ENCODE measurements at places on chromosomes 3 and 15. TPM values are rescaled to one million over a fixed set of nuclear protein-coding genes. Genes with fewer than 3 reads are reported as not detected.

- no peak for DNase-seq
Measured at GRCh38 chr15:23736033-23736673, 49.0 kb upstream of the NDN start.

Gene CCR3
- polyA plus RNA-seq: not detected

DNA sequence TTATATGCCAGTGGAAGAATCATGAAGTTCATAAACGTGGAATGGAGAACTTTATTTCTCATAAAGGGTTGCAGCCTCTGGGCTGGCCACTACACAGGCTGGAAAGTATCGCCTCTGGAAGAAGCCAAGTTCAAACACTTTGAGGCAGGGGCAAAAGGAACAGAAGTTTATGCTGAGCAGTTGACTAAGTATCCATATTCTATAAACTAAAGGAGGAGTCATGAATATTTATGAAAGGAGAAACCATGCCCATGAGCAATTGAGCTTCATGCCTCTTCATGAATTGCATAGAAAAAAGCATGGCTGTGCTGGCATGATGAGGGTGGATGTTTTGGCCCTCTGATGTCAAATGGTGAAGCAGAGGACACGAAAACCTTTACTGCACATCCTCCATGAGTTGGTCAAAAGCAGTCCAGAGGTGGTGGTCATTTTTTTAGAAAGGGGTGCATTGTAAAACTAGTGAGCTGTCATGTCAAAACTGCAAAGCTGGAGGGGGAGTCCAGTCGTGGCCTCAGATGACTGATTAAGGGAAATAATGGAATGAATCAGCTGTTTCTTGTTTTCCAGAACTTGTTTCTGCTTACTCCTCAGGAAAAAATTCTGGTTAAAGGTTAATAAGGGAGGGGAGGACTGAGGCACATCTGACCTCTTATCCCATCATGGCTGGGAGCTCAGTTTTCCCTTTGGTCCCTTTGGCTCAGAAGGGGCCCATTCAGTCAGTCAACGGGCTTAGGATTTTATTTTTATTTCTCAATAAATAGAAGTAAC is 276.7 kb downstream of the CHL1 start:
- DNase-seq: no peak

DNA sequence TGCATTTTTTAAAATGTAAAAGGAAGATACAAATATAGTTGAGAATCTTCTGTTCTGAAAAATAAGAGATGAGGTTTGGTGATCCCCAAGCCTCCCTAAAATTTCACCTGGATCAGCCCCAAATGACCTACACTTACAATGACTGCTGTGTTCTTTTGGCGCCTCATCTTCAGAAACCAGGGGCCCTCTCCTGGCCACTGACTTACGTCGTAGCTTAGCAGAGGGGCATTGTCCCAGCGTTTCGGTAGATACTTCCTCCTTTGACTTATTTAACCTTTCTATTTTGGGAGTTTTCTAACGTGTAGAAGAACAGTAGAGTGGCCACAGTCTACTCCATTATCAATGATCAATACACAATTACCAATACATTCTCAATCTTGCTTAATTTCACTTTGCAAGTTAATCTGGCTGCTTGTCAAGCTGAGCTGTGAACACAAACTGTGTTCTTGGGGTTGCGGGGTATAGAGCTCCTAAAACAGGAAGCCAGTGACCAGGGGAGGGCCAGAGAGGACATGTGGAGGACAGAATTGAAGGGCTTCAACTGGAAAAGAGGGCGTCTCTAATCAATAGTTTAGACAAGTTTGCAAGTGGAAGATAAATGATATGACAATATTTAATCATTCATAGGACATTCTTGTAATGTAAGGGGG is 419.5 kb downstream of the LPP start:
- DNase-seq: no peak

DNA sequence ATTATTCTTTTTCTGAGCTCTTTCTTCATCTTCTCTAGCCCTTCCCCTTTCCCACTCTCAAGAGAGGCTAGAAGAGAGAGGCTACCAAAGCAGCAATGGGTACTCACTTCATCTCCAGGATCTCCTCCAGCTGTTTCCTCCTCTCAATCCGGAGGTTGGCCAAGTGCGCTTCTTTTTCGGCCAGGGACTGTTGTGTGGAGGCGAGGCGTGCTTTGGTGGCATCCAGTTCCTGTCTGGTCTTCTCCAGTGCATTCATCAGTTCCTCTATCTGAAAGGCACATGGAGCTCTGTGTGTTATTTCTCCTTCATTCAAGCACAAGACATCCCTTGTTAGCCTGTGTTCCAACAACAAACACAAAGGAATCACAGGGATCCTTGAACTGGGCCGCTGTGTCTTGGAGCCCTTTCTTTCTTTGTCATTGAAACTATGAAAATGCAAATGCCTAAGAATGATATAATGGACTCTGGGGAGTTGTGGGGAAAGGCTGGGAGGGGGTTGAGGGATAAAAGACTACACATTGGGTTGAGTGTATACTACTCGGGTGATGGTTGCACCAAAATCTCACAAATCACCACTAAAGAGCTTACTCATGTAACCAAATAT is 401.3 kb upstream of the WNT5A start:
- DNase-seq: no peak

Gene GOLGA6L9
- polyA plus RNA-seq: 2.7 TPM

DNA sequence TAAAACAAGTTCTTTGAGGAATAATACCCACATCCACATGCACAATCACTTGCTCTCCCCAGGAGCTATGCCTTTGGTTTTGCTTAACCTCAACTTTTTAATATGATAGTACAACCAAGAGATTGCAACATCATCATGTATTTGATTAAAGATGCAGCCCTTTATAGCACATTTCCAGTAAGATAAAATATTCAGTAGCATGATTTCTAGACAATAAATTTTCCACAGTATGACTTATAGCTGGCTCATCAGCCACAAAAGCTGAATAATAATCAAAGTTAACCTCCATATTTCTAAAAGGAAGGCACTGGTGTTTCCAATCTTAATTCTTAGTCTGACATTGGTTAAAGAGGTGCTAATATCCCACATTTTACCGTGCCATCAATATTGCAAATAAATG is 622.5 kb downstream of the TBL1XR1 start:
- no peak for DNase-seq

DNA sequence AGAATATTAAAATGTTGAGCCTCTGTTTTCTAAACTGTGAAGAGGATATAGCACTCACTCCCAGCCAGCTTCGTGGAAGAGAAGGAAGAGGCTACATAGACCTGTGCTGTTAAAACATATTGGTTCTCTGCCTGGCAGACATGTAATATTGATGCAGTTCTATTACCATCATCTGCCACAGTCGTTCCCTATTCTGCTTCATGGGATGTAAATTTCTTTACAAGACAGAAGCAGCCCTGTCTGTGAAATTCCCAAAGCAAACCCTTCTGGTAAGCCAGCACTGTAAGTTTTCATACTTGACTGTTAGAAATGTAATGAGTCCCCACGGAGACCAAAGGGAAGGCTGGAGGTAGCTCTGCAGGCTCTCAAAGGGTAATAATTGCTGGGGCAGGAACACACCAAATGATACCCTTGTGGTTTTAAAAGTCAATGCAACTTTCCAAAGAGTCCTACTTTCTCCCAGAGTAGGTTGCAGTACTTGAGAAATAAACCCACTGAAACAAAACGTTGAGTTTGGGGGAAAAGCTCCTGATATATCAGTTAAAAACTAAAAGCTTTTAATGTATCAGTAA is 129.9 kb upstream of the HES1 start:
- DNase-seq: no peak

- no peak for DNase-seq
Measured at GRCh38 chr15:89195836-89196235, 25.5 kb downstream of the RLBP1 start.

Gene PRICKLE2
- 11.0 TPM for polyA plus RNA-seq

DNA sequence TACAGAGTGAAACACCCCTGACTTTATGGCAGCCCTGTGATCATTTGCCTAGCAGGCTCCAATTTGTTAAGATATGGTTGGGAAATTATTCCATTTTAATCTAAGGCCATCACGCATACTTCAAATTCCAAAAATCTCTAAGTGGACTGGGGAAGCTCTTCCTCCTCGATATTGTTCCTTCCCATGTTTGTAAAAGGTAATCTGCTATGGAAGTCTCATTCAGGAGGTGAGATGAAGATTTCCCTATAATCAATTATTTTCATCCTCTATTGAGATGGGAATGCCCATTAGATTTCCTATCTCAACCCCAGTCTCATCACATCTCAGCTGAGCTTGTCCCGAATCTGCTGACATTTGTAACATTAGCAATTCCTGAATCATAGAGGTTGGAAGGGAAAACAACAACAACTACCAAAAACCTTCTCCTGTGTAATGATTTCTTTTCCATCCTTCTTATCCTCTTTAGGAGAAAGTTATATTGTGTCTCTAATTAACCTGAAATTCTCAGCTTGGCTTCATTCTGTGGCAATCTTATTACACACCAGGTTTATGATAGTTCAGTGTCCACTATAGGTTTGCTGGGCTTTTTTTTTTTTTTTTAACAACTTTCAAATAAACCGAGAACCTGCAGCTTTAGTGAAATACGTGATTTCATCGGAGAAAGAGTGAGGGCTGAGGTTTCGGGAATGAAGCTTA is 2.2 kb upstream of the NR2F2 start:
- no peak for DNase-seq

DNA sequence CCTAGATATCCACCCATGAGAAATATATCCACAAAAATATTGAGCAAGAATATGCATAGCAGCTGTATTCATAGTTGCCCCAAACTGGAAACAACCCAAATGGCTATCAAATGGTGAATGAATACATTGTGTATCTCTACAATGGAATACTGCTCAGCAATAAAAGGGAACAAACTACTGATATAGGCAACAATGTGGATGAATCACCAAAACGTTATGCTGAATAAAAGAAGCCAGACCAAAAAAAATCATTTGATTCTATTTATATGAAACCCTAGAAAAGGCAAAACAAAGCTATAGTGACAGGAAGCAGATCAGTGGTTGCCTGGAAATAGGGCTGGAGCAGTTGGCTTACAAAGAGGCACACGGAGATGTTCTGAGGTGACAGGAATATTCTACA is 15.5 kb upstream of the CMTM7 start:
- DNase-seq: no peak

DNA sequence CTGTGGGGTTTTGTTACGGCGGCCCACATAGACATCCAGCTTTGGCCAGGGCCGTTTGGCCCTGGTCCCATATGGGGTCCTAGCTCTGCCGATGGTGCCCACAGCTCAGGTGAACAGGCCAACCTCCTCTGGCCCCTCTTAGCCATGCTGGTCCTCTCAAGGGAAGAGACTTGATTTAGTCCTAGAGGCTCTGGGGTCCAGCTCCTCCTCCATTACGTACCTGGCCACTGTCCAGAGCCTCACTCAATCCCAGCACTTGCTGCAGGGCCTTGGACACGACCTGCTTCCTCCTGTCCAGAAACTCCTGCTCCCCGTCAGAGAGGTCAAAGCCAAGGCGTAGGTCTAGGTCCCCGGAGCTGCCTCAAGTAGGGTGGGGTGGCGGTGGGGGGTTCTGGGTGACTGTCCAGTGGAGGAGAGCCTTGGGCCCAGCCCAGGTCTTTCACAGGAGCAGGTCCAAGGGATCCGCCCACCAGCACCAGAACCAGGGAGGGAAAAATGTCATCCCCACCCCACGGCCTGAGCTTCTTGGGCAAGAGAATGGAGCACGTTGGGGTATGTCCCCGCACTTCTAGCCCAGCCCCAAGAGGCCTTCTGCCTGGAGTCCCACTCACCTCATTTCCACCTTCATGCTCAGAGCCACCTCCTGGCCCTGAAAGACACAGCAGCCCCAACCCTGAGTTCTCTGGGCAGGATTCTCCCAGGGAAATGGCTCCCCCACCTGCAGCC is 6.8 kb downstream of the PLA2G4F start:
- no peak for DNase-seq

DNA sequence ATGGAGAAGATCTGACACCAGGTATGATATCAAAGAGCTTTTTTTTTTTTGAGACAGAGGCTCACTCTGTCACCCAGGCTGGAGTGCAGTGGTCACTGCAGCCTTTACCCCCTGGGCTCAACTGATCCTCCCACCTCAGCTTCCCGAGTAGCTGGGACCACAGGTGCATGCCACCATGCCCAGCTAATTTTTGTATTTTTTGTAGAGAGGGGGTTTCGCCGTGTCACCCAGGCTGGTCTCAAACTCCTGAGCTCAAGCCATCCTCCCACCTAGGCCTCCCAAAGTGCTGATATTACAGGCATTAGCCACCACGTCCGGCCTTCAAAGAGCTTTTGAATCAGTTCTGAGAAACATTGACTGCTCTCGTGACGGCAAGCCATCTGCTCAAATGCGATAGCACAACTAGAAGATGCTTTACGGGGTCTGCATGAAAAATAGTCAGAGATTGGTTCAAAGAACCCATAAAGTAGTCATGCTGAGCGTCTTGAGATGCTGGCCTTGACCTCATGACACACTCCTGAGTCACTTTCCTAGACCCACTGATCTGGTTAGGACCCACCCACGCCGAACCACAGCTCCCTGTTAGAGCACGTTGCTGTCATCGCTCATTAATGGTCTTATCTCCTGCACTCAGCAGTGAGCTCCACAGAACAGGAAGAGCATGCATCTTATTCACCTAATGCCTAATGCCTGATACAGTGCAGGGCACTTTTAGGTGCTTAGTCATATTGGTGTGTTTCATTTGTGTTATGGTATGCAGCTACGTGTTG is 57.0 kb upstream of the NR2F2 start:
- no peak for DNase-seq

- DNase-seq: no peak
Measured at GRCh38 chr3:126407412-126408044, 12.8 kb downstream of the CFAP100 start.

- no peak for DNase-seq
Measured at GRCh38 chr3:111269777-111270176, 198.2 kb downstream of the NECTIN3 start.

Gene GOLGA8G
- polyA plus RNA-seq: not detected

Gene FGD5
- 20.1 TPM for polyA plus RNA-seq

- no peak for DNase-seq
Measured at GRCh38 chr15:87080547-87080946, 1000.9 kb downstream of the AGBL1 start.

- DNase-seq: no peak
Measured at GRCh38 chr3:64677961-64678716, 9.7 kb downstream of the ADAMTS9 start.

GRCh38 chr3:98646680-98647079 is 53.3 kb upstream of the CPOX start:
- no peak for DNase-seq

Gene VGLL3
- 37.5 TPM for polyA plus RNA-seq

DNA sequence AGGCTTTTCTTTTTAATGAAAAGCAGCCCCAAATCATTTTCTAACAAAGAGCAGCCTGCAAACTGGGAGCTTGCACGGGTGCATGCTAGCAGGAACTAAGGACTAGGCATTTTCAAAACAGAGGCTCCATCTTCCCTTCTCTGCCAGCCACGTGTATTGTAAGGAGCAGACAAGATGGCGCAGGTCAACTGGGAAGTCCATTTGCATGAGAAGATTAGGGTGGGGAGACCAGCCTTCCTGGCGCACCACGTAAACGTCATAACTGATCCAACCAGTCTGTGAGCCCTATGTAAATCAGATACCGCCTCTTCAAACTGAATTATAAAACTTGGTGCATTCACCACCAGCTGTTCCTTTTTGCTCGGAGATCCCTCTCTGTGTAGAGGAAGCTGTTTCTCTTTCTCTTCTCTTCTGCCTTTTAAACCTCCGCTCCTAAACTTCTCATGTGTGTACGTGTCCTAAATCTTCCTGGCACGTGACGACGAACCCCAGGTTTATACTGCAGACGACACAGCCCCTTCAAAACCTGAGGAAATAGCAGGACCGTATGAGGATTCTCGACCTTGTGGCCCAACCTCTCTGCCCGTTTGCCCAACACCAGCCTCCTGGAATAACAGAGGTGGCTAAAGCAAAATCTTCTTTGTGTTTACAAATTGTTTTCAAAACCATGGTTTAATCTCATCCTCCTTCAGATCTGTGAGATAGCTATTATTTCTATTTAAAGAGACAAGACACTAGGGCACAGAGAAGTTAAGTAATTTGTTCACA is 26.4 kb upstream of the SLC30A4 start:
- DNase-seq: no peak

Measured in hindlimb muscle (tissue), 1 donor.